PC-3 (cell line): ENCODE measurements at places on chromosomes 12 and 14. TPM values are rescaled to one million over a fixed set of nuclear protein-coding genes. Genes with fewer than 3 reads are reported as not detected.

TEX22 gene
- 0.29 and 0.40 TPM in 2 replicates for total RNA-seq

ERBB3 gene
- total RNA-seq = 28.0 and 40.6 TPM in 2 replicates

MYRFL gene
- total RNA-seq = not detected in 2 replicates

GPR135 gene
- 6.7 and 10.3 TPM in 2 replicates for total RNA-seq

CLEC1A gene
- total RNA-seq = not detected in 2 replicates

SCN8A gene
- 10.7 and 12.7 TPM in 2 replicates for total RNA-seq

RNASE1 gene
- total RNA-seq = 0.23 and 0.51 TPM in 2 replicates

TDG gene
- 35.0 and 45.6 TPM in 2 replicates for total RNA-seq

AQP2 gene
- total RNA-seq = not detected in 2 replicates

CCDC197 gene
- total RNA-seq = not detected in 2 replicates

- no peak overlapping the region for H3K4me3 ChIP-seq
- DNase-seq = peak; percentile 58
- no peak overlapping the region for H3K27ac ChIP-seq
- no peaks in the 10 kb centered on the region; the same call in 1 of the 2 replicates for H3K27me3 ChIP-seq
- peaks cover 3% of the 10 kb centered on the region; the same call in 1 of the 2 replicates for H3K4me1 ChIP-seq
- no peaks in the 10 kb centered on the region for H3K36me3 ChIP-seq
Observed at GRCh38 chr14:104184911-104185499, 46.6 kb downstream of the KIF26A start.

- H3K4me3 ChIP-seq = peak overlapping the region; percentile 59
- H3K36me3 ChIP-seq = no peaks in the 10 kb centered on the region
- H3K27me3 ChIP-seq = peaks cover 12% of the 10 kb centered on the region; the same call in 1 of the 2 replicates
Observed at GRCh38 chr12:126936181-126936851, 1330.7 kb upstream of the TMEM132C start.

- H3K4me3 ChIP-seq = peak within 1 kb of the TSS; percentile 93
- H3K27ac ChIP-seq = peak within 1 kb of the TSS; percentile 47
- DNase-seq = peak; percentile 77
- H3K36me3 ChIP-seq = no peaks in the 10 kb centered on the region
Observed at GRCh38 chr12:54419088-54419887, at the start of gene ITGA5. TSS of gene ITGA5 (minus strand) at chr12:54419266. CDS start at chr12:54419198, 68 bp downstream.

DNA sequence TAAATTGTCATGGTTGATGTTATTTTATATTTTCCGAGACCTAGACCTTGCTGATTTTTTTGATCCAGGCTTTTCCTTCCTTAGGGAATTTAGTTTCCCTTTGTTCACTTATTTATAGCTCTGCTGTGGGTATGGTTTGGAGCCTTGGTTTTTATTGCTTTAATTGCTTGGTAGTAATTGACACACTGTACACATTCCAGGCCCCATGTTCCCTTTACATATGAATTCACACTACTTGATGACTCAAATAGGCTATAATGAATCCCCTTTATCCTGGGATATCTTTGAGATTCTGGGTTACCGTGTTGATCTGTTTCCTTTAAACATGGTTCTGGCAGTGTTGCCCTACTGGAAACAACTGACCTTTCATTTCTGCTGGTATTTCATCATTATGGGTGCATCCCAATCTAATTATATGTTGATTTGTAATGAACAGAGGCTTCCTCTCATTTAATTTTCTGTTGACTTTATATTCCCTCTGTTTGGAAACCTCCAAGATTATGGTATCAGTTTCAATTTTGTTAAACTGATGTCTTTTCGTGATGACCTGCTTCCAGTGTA is 424.0 kb downstream of the RAD51B start:
- H3K4me3 ChIP-seq = no peak overlapping the region
- H3K27ac ChIP-seq = no peak overlapping the region
- H3K36me3 ChIP-seq = no peaks in the 10 kb centered on the region
- DNase-seq = no peak
- H3K27me3 ChIP-seq = no peaks in the 10 kb centered on the region

DNA sequence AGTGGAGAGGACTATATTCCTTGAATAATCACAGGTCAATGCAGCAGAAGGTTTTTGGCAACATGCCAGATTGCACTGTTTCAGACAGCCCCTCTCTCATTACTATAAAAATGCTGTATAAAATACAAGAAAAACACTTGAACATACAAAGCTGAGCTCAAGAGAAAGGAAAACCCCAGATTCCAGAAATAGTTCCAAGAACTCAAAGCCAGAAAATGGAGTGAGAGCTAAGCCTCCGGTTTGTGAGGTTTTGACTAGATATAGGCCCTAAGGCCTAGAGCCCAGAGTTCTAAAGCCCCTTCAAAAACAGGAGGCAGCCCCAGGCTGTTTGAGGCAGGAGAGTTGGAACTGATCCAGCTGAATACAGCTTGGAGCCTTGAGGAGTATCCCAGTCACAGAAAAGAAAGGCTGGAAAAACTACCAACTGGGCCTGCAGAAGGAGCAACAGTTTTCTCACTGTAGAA is 29.4 kb upstream of the ACTN1 start:
- peaks cover 34% of the 10 kb centered on the region for H3K4me1 ChIP-seq
- no peak for DNase-seq
- H3K27me3 ChIP-seq = no peaks in the 10 kb centered on the region
- no peaks in the 10 kb centered on the region for H3K36me3 ChIP-seq
- no peak overlapping the region for H3K27ac ChIP-seq
- H3K4me3 ChIP-seq = no peak overlapping the region

DNA sequence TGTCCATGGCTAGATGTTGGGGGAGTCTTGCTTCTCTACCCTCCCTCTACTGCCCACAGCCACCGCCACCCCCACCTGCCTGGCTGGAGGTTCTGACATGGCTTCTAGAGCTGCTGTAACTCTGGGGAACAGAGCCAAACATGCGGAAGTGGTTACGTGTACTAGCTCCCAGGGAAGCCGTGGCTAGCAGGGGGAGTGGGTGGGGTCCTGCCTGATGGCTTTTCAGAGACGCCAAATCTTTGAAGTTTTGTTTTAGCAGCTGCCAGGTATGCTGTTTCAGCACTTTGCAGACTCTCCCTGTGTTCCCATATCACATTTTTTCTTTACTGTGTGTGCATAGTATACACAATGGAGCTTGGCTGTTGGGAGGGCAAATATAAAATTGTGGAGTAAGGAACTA is 150.3 kb downstream of the TGFB3 start:
- H3K4me1 ChIP-seq = peaks cover 56% of the 10 kb centered on the region
- peak overlapping the region; percentile 99 for H3K27ac ChIP-seq
- DNase-seq = peak; percentile 87
- 0 out of 2 replicates have a peak, but pooled peaks cover 2% of the 10 kb centered on the region for H3K36me3 ChIP-seq

DNA sequence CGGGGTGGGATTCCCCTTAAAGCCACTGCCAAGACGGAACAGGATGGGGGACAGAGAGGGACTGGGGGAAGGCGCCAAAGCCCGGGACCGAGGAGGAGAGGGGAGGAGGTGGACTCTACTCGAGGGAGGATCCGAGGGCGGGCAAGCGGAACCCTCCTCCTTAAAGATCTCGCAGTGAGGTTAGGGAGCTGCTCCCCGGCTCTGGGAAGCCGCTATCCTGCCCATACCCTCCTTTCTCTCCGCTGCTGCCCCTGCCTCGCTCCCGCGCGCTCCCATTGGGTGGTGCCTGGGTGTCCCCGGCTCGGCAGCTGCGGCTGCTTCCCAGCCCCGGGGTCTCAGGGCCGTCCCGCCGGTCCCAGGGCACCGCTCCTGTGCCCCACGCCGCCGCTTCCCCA is 16.4 kb downstream of the KRT18 start:
- DNase-seq = no peak
- no peaks in the 10 kb centered on the region for H3K27me3 ChIP-seq
- H3K36me3 ChIP-seq = no peaks in the 10 kb centered on the region
- no peak overlapping the region for H3K4me3 ChIP-seq
- H3K27ac ChIP-seq = no peak overlapping the region

- H3K36me3 ChIP-seq = no peaks in the 10 kb centered on the region
- no peaks in the 10 kb centered on the region for H3K27me3 ChIP-seq
- H3K4me1 ChIP-seq = no peaks in the 10 kb centered on the region
- no peak overlapping the region for H3K27ac ChIP-seq
- DNase-seq = no peak
- H3K4me3 ChIP-seq = no peak overlapping the region
Observed at GRCh38 chr12:105977236-105977635, 161.5 kb downstream of the NUAK1 start.

GRCh38 chr14:104800771-104801519 is at the start of gene ZBTB42:
TSS of gene ZBTB42 (plus strand) at chr14:104801101. CDS start at chr14:104801198, 97 bp downstream.
- H3K36me3 ChIP-seq = no peaks in the 10 kb centered on the region
- H3K4me3 ChIP-seq = peak within 1 kb of the TSS; percentile 77
- DNase-seq = peak; percentile 91
- H3K27ac ChIP-seq = no peak within 1 kb of the TSS

DNA sequence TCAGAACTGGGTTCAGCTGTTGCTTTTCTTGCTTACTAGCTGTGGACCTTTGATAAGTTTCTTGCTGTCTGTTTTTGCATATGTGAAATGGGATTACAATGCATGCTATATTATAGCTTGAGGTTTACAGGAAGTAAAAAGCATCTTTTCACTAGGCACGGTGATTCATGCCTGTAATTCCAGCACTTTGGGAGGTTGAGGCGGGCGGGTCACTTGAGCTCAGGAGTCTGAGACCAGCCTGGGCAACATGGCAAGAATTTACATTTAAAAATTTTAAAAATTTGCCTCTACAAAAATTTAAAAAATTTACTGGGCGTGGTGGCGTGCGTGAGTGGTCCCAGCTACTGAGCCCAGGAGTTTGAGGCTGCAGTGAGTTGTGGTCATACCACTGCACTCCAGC is 42.0 kb downstream of the CALM1 start:
- no peak overlapping the region for H3K27ac ChIP-seq
- DNase-seq = peak; percentile 34
- H3K27me3 ChIP-seq = no peaks in the 10 kb centered on the region
- no peak overlapping the region for H3K4me3 ChIP-seq
- H3K4me1 ChIP-seq = peaks cover 10% of the 10 kb centered on the region
- no peaks in the 10 kb centered on the region for H3K36me3 ChIP-seq

DNA sequence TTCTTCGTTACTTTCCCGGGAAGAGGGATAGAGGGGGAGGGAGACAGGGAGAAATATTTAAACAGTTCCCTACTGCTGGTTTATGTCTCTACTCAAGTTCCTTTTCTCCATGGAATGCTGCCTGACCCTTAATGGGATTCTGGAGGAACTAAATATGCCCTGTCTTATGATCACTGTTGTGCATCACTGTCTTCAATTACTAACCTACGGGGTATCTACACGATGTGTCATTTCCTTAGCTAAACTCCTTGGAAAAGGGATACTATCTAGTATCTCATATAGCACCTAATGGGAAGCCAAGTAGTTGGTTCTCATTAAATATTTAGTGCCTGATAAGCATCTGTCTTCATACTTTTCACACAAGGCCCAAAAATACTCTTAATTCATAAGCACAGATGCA is 37.5 kb upstream of the FBLN5 start:
- H3K4me1 ChIP-seq = peaks cover 14% of the 10 kb centered on the region
- H3K36me3 ChIP-seq = peaks cover 30% of the 10 kb centered on the region
- no peaks in the 10 kb centered on the region for H3K27me3 ChIP-seq
- peak; percentile 13 for DNase-seq
- peak overlapping the region; percentile 40 for H3K27ac ChIP-seq
- no peak overlapping the region for H3K4me3 ChIP-seq

- peaks cover 6% of the 10 kb centered on the region; the same call in 1 of the 2 replicates for H3K36me3 ChIP-seq
- no peak overlapping the region for H3K27ac ChIP-seq
- no peaks in the 10 kb centered on the region for H3K27me3 ChIP-seq
- H3K4me3 ChIP-seq = no peak overlapping the region
- H3K4me1 ChIP-seq = peaks cover 29% of the 10 kb centered on the region
Observed at GRCh38 chr14:45140661-45141187, 5.0 kb downstream of the FANCM start.

- no peaks in the 10 kb centered on the region; the same call in 1 of the 2 replicates for H3K4me1 ChIP-seq
- no peaks in the 10 kb centered on the region for H3K27me3 ChIP-seq
- H3K4me3 ChIP-seq = peak overlapping the region; percentile 58; the same call in 1 of the 2 replicates
- no peak overlapping the region for H3K27ac ChIP-seq
- DNase-seq = no peak
- no peaks in the 10 kb centered on the region for H3K36me3 ChIP-seq
Observed at GRCh38 chr12:132446633-132447326, 43.2 kb upstream of the FBRSL1 start.

DNA sequence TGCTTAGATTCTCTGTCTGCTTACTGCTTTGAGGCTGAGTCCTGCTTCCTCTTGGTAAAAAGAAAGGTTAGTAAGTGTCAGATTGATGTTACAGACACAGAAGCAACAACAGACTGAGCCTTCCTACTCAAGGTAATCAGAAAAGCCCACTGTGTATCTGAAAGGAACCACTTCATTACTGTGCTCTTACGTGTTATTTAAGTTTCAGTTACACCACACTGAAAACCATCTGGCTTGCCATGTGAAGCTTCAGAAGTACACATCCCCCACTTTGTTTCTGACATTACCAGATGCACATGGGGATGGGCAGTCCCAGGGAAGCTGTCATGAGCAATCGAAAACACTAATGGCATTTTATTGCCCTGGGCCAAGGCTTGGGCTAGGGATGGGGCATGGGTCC is 1290.1 kb downstream of the AACS start:
- H3K4me3 ChIP-seq = no peak overlapping the region
- H3K27ac ChIP-seq = no peak overlapping the region
- DNase-seq = no peak
- H3K36me3 ChIP-seq = no peaks in the 10 kb centered on the region
- no peaks in the 10 kb centered on the region for H3K27me3 ChIP-seq

DNA sequence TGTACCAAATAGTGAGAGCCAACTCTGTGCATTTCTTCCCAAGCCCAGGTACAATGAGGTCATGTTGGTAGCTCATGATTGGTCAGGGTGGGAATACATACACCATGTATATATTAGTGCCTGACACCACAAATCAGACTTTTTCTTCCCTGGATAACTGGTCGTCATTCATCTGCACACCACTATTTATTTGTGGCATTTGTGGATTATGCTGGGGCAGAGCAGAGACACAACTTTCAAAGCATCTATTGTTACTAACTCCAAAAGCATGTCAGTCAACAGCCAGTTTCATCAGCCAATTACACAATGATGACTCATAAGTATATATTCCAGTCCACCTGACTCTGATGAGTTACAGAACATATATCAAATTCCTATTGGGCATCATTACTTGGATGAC is 181.7 kb downstream of the ADAMTS20 start:
- H3K4me1 ChIP-seq = peaks cover 16% of the 10 kb centered on the region
- H3K27me3 ChIP-seq = no peaks in the 10 kb centered on the region
- peak; percentile 94 for DNase-seq
- no peak overlapping the region for H3K4me3 ChIP-seq
- H3K36me3 ChIP-seq = no peaks in the 10 kb centered on the region

GRCh38 chr12:120980800-120981368 is 2.5 kb downstream of the HNF1A start:
- no peak overlapping the region for H3K4me3 ChIP-seq
- H3K36me3 ChIP-seq = no peaks in the 10 kb centered on the region
- no peak for DNase-seq
- H3K27me3 ChIP-seq = no peaks in the 10 kb centered on the region
- no peak overlapping the region for H3K27ac ChIP-seq
- no peaks in the 10 kb centered on the region for H3K4me1 ChIP-seq

DNA sequence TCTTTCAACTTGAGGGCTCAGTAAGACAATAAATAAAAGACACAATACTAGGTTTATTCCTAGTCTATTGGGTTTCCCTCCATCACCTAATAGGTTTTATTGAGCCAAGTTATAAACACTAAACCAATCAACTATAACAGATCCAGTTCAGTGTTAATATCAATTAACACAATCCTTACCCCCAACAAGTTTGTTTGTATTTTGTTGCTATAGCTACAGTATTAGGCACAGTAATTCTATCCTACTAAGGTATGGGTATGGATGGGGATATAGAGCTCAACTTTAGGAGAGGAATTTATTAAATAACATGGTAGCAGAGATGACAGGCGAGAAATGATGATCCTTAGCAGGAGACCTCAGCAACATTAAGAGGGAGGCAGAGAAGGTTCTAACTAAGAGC is 13.3 kb downstream of the PPP4R3A start:
- H3K4me3 ChIP-seq = no peak overlapping the region
- peaks cover 10% of the 10 kb centered on the region; the same call in 1 of the 2 replicates for H3K4me1 ChIP-seq
- no peak overlapping the region for H3K27ac ChIP-seq
- peaks cover 7% of the 10 kb centered on the region; the same call in 1 of the 2 replicates for H3K36me3 ChIP-seq
- H3K27me3 ChIP-seq = no peaks in the 10 kb centered on the region

- no peak for DNase-seq
- H3K4me3 ChIP-seq = no peak overlapping the region
- H3K4me1 ChIP-seq = no peaks in the 10 kb centered on the region
- H3K36me3 ChIP-seq = no peaks in the 10 kb centered on the region
Observed at GRCh38 chr14:41449066-41449465, 157.6 kb upstream of the LRFN5 start.
